Stimulated activated CD8-positive, alpha-beta memory T cell treated with anti-CD3 and anti-CD28 coated beads, Interleukin-15, amount 100 ng/mL, for 24 hours (primary cell): ENCODE measurements at places on chromosomes 2 and 18.

GRCh38 chr2:32838418-32838817, 108.3 kb upstream of the LTBP1 start:
- DNase-seq, result no peak

DNA sequence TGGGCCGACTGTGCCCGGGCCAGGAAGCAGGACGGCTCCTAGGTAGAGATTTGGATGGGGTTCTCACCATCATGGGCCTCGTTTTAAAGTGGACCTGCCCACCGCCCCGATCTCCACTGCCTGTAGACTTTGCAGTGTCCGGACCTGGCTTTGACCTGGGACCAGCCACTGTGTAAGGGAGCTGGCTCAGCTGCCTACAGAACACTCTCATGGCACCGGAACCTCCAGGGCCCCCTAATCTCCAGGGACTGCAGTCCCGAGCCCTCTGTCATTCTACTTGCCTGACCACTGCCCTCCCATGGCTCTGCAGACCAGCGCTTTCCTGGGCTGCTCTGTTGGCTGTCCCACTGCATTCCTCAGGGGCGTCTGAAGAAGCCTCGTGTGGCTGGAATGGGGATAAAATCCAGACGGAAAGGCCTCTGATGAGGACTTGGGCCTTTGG, 120.8 kb downstream of the GLI2 start:
- no peak for DNase-seq

DNA sequence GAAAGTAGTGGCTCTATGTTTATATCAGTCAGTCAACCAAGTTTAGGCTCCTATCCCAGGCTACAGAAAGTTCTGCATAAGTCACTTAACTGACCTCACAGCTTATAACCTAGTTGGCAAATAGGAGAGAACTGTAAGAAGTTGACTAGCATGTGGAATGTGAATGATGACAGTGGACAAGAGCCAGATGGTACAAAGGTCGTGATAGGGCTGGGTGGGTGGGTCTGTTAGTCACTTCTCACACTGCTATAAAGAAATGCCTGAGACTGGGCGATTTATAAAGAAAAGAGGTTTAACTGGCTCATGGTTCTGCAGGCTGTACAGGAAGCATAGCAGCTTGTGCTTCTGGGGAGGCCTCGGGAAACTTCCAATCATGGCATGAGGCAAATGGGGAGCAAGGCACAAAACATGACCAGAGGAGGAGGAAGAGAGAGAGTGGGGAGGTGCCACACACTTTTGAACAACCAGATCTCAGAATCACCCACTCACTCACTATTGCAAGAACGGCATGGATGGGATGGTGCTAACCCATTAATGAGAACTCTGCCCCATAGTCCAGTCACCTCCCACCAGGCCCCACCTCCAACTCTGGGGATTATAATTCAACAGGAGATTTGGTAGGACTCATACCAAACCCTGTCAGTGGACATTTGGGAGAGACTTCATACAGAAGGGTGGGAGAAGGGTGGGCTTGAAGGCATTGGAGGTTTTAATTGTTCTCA, 68.8 kb downstream of the LTBP1 start:
- no peak for DNase-seq

DNA sequence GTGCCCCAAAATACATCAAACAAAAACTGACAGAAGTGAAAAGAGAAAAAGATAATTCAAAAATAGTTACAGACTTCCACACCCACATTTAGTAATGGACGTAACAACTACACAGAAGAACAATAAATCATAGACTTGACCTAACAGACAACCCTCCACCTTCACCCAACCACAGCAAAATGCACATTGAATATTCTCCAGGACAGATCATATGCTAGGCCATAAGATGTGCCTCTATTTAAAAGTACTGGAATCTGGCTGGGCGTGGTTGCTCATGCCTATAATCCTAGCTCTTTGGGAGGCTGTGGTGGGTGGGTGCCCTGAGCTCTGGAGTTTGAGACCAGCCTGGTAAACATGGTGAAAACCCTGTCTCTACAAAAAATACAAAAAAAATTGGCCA, 20.0 kb downstream of the SLC66A2 start:
- no peak for DNase-seq

DNA sequence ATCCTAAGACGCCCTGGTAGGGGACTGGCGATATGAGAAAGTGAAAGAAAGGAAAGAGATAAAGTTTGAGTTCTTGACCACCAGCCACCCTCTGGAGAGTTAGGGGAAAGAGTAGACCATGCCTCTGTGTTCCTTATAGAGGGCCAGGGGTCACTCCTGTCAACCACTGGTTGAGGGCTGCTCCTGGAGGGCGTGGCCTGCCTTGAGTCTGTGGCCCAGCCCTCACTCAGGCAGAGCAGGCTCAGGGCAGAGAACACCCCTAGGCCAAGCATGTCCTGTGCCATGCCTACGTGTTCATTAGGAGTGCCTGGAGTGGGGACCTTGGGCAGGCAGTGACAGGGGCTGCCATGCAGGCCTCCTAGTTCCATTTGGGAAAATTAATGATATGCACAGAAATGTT, 161.1 kb upstream of the EPB41L3 start:
- DNase-seq, result no peak

DNA sequence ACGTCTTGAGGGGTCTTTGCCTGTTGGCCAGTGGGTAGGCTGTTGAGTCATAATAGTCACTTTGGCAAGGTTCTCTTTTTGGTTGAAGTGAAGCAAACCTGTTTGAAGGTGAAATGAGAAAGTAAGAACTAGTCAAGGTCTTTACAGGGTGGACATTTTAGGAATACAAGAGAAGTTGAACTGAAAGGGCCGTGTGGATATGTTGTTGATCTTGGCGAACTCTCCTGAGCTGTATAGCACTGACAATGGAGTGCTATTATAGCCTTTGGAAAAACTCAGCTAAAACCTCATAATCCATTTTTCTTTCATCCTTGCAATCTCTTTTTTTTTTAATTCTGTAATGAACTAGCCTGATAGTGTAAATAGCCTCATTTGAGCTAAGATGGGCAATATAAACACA, 248.1 kb downstream of the MEIS1 start:
- no peak for DNase-seq

- DNase-seq, result no peak
These were observed 284.2 kb downstream of the CAMKMT start for GRCh38 chr2:44645937-44646336.

DNA sequence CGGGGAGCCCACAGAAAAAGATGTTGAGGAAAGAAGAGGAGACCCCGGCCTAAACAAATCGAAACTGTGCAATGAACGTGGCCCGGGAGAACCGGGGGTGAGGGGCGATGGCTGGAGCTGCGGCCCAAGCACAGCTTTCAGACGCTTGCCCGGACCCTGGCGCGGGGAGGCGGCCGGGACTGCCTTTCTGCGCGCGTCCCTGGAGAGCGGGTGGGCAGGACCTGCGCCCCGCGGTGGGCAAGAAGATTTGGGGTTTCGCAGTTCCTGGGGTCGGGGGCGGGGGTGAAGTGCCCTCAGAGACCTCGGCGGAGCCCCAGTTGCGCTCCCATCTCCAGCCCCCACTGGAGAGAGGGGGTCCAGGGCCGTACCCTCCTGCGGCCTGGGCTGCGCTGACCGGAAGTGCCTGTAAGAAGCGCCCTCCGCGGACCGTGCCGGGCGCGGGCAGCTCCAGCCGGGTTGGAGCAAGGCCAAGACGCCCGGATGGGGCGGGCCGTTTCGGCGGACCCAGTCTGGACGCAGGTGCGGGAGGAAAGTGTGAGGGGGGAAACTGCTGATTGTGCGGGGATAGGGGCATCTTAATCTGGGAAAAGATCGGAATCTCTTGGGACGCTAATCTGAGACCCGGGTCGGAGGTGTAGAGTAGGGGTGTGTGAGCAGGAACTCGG, 11.6 kb downstream of the EN1 start:
- no peak for DNase-seq

- DNase-seq, result no peak
These were observed 25.5 kb downstream of the VRK2 start for GRCh38 chr2:58072102-58072501.

GRCh38 chr2:6780765-6781274, 84.9 kb downstream of the CMPK2 start:
- no peak for DNase-seq

GRCh38 chr2:220528180-220528675, 900.8 kb downstream of the SLC4A3 start:
- DNase-seq, result no peak

DNA sequence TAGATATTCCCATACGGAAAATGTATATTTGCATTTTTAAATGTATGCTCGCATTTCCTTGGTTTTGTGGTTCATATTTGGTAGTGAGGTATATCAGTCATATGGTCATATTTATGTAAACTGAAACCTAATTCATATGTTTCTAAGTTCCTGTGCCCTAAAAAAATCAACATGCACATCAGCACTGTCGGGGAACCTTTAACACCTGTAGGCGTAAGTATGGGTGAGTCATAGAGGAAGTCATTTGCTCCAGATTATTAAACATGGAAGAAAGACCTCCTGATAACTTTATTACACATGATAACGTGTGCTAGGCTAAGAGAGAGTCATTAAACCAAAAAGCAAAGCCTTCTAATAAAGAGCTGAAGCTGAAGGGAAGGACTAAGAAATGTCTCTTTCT, 437.7 kb downstream of the NRXN1 start:
- DNase-seq, result no peak

DNA sequence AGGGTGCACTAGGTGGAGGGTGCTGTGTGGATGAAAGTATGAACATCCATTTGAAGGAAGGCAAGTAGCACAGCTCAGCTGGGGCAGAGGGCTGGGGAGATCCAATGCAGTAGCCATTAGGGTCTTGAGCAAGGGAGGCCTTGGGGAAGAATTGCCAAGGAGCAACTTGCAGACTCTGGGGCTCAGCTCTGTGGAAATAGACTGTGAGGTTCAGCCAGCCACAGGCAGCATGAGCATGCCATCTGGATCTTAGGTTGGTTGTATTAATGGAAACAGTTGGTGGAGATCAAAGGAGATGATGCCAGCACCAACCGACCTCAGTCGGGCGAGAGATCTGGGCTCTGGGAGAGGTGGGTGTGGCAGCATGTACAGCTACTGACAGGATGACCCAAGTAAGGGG, 5.6 kb downstream of the ZAP70 start:
- DNase-seq, result no peak

- no peak for DNase-seq
These were observed 13.9 kb downstream of the PCARE start for GRCh38 chr2:29060441-29060840.

GRCh38 chr2:101679801-101680487, 17.6 kb upstream of the MAP4K4 start:
- DNase-seq, result no peak

DNA sequence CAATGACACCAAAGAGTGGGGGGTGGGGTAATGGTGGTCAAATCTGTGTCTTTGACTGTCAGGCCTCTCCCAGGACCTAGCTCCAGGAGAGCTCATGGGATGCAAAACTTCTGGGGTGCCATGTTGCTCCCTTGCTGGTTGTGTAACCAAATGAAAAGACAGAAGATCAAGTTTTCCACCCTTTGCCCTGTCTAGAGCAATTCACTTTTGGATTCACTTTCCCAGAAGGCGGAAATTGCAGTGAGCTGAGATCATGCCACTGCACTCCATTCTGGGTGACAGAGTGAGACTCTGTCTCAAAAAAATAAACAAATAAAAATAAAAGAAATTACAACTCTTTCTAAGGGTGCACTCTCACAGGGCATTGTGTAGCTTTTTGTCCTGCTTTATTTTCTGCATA, 34.9 kb upstream of the PLA2R1 start:
- DNase-seq, result no peak

DNA sequence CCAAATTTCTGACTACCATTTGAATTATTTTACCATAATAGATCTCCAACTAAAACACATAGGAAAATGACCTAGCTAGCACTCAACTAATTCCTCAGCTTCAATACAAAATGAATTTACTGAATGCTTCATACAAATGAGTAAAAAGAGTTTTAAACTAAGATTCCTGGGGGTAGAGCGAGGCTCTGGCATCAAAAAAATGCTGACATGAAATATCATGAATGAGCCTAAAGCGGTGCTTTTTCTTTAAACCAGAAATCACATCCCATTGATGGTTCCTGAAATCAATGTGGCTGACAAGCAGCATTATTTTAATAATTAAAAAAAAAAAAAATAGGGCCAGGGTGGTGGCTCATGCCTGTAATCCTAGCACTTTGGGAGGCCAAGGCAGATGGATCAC, 32.1 kb downstream of the WDR33 start:
- DNase-seq, result no peak

DNA sequence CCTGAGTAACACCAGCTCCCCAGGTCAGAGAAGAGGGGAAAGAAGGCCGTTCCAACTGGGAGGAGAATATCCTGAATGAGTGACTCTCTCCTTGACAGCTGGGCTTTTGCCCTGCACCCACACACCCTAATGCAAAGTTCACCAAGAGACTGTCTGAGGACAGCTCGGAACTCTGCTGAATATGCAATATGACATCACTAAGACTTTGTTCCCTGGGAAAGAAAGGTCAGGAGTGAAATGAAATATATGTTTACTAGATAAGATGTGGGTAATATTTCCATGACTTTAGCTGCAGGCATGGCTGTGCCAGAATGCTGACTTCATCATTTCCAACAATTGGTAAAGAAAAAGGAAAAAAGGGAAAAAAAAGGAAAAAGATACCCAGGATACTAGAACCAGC, 488.2 kb upstream of the RAB6C start:
- no peak for DNase-seq

GRCh38 chr2:10300328-10300920, 2.3 kb upstream of the HPCAL1 start:
- no peak for DNase-seq

DNA sequence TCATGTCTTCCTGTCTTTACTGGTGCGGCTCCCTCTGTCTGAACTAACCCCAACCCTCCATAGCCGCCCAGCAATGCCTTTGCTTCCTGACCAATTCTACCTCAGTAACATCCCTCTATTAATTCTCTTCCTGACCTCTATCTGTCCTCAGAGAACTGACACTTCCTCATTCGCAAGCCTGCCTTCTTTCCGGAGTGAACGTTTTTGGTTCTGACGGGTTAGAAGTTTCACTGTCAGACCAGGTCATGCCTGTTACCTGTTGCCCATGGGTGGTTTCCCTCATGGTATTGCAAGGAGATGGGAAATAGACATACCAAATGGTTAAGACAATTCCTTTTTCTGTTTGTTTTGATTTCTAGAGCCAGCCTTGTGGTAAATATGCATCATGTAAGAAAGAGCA, 453.4 kb upstream of the SLC14A2 start:
- no peak for DNase-seq

GRCh38 chr2:136080114-136080513, 37.8 kb downstream of the CXCR4 start:
- no peak for DNase-seq

GRCh38 chr2:233413046-233413445, 58.8 kb downstream of the DGKD start:
- DNase-seq, result no peak

- no peak for DNase-seq
These were observed 15.5 kb downstream of the EMX1 start for GRCh38 chr2:72932805-72933204.

- no peak for DNase-seq
These were observed 13.1 kb downstream of the RBBP8 start for GRCh38 chr18:22946217-22946616.
